ENCODE measurements at places on chromosomes 1 and 21.

DNA sequence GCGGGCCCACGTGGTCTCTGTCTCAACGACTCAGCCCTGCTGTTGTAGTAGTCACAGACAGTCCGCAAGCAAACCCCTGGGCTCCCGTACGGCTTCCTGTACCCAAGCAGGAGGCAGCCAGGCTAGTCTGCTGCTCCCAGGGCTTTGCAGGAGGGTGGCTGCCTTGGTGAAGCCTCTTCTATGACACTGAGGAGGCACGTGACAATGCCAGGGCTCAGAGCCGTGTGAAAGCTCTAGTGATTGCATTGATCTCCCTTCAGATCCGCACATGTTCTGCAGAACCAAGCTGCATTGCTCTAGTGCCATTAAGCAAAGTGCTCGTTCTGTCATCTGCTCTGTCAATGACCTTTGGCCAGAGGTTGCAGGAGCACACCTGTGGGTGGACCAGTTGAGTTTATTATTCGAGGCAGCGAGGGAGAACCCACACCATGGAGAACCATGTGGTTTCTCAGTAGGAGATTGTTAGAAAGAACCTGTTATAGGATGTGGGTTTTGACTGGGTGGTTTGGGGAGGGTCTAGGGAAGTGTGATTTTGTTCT, 18.0 kb downstream of the UMODL1 start:
- DNase-seq = no peak

- DNase-seq = peak; percentile 59
Observed at GRCh38 chr21:27423906-27424595, 457.2 kb upstream of the ADAMTS5 start.

- DNase-seq = no peak
Observed at GRCh38 chr1:243399561-243400155, 143.8 kb downstream of the SDCCAG8 start.

- DNase-seq = no peak
Observed at GRCh38 chr1:76727520-76727919, 139.8 kb upstream of the ST6GALNAC5 start.

DNA sequence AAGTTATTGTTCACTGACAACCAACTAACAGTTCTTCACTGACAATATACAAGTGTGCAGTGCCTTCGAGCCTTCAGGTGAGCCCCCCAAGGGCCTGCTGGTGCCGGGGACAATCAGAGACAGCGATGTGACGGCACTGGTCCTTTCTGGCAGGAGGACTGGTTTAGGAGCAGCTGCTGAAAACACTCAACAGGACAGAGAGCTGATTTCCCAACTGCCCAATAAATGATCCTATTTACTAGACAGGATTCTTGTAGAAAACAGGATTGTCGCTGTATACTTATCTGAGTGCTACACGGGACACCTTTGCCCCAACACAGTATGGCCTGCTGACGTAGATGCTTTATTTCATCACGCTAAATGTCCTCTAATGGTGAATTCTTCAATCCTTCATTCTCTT, 65.4 kb downstream of the TP53BP2 start:
- DNase-seq = no peak

- DNase-seq = peak; percentile 13
Observed at GRCh38 chr1:238404481-238404880, 513.8 kb upstream of the ZP4 start.

DNA sequence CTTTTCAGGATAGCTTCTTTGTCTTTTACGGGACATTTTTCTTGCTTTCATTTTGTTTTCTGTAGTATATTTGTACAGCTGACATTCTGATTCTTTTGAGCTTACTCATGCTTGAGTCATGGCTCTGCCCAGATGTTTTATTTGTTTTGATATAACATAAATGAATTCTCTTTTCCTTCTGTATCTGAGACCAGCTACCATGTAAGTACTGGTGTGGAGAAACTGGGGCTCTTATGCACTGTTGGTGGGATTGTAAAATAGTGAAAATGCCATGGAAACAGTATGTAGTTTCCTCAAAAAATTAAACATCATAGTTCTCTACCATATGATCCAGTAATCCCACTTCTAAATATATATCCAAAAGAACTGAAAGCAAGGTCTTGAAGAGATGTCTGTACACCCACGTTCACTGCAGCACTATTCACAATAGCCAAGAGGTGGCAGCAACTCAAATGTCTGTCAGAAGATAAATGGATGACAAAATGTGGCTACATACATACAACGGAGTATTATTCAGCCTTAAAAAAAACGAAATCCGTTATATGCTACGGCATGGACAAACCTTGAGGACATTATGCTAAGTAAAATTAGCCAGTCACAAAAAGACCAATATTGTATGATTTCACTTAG, 61.4 kb downstream of the EIF2B3 start:
- peak; percentile 78 for DNase-seq

- DNase-seq = no peak
Observed at GRCh38 chr1:22750685-22751051, 40.0 kb downstream of the EPHB2 start.

GRCh38 chr1:59107916-59108315, 189.0 kb upstream of the FGGY start:
- DNase-seq = no peak

DNA sequence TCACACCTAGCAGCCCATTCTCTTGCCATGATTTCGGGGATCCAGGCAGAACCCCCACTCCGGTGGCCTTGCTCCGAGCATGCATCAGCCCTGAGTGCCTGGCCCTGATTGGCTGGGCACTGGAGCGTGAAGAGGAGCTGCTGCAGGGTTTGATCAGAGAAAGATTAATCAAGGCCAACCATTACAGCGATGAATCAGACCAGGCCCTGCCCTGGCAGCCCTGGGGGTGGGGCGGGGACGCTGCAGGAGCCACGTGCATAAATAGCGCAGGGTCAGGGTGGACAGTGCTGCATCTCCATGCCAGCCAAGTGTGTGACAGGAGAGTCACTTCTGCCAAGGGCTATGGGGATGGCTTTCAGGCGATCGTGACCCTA, 3.4 kb upstream of the FAM131C start:
- DNase-seq = peak; percentile 94

GRCh38 chr1:180805316-180805715, 107.4 kb upstream of the KIAA1614 start:
- DNase-seq = no peak

DNA sequence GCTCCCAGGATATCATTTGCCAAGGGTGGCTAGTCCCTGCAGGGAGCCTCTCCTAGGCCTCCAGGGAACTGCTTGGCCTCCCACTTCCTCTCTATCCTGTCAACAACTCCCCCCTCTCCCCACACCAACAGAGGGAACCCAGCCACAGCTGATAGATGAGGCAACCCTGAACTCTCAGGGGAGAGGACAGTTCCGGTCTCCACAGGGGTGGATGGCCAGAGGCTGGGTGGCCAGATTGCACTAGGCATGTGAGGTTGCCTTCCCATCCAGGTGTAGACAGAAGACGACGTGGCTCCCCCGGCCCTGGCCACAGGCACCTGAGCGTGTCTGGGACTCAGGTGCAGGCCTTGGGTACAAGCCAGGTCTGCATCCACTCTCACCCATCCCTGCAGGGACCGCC, 53.3 kb downstream of the TOR1AIP2 start:
- no peak for DNase-seq

GRCh38 chr1:199221371-199222150, 582.7 kb downstream of the PTPRC start:
- DNase-seq = no peak

- DNase-seq = peak; percentile 69
Observed at GRCh38 chr1:167666416-167666815, 36.4 kb downstream of the RCSD1 start.

- DNase-seq = peak; percentile 97
Observed at GRCh38 chr1:233081735-233082134, 131.3 kb downstream of the NTPCR start.

- DNase-seq = no peak
Observed at GRCh38 chr1:226360106-226360746, 47.7 kb downstream of the PARP1 start.

DNA sequence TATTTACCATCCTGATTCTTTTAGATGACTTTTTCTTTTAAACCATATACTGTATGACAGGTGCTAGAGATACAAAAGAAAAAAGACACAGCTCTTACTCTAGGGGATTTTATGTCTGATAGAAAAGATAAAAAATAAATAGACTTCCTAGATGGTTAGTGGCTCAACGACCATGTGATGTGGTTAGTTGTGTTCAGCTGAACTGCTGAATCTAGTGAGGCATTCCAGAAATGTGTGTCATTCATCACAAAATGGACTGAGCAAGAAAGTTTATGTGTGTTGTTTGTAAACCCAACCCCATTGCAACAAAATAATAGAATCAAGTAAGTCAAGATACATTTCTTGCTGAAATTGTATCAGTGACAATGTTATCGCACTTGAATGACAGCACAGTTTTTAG, 205.8 kb upstream of the LYPLAL1 start:
- peak; percentile 87 for DNase-seq

GRCh38 chr1:23799570-23800399, 769 bp downstream of the GALE start:
- peak; percentile 97 for DNase-seq

GRCh38 chr1:61436491-61437120, 288.3 kb downstream of the TM2D1 start:
- DNase-seq = no peak

DNA sequence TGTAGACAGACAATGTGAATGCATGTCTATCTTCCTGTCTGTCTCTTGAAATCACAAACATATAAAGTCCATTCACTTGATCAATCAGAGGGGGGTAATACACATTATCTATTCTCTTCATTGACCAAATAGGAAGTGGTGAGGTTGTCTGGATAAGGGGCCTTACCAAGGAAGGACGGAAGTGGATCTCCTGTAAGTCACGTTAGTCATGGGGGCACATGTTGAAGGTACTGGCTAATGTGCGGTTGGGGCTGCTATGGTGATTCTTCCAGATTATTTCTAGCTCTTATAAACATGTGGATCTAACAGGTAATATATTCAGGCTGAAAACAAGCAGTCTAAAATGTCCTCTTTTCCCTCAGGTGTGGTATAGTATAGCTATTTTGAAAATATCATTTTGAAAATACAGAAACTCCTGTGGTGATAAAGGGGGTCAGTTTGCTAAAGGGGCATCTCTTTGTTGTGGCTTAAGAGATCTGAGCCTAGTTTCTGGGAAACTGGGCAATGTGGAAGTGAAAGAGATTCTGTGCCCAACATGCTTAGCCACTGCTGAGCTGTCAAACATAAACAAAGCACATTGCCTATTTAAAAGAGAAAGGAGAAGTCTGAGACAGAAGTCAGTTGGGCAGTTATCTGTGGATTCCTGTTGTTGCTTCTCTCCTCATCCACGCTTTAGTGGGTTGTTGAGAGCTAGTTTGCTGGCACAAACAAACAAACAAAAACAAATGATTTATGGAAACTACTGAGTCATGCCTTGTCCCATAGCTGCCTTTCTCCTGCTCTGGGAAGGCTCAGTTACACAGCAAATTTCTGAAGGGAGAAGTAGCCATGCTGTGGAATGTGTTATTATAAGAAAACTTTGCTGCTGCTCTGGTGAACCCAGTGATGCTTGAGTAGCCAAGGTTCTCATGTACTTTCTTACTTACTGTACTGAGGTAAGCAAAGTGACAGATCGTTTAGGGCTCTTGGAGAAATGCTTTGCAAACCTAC, 166.9 kb downstream of the HLX start:
- DNase-seq = peak; percentile 69

DNA sequence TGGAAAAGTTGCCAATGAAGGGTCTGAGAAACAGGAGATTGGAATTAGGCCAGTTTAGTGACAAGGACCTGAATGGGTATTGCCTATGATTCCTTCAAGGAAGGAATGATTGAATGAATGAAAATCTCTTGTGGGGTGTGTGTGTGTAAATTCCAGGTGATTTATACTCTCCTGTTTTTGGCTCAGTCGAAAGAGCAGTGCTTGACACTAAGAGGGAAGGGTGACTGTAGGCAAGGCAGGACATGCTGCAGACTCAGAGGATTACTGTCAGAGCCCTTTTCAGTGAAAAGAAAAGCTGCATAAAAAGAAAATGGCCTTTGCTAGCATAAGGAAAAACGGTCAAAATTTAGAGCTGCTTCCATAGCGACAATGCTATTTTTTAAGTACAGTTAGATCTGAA, 30.1 kb downstream of the C1orf21 start:
- no peak for DNase-seq

DNA sequence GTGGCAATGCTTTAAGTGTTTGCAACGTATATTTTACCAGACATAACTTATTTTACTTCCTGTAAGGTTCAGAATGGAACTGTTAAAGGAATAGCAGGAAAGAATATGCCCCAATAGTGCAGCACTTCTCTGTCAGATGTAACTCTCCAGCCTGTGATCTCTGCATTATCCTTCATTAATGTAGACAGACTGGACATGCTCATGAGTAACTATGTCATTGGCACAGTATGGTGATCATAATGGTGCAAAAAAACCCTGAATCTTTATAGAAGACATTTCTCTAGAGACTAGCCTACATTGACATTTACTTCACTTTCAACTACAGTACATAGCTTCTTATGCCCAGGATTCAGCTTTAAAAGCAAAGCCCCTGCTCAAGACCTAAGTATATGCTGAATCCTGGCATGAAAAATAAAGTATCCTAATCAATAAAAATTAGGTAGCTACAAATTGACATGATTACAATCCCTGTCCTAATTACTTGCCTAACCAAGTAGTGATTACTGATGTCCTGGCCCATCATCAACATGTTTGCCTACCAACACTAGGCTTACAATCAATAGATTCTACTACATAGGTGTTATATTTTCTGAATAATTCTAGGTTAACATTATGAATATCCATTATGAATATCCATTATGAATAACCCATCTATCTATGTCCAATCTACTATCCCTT, 13.9 kb downstream of the COX20 start:
- DNase-seq = no peak

GRCh38 chr1:41013796-41014195, 7.7 kb downstream of the SLFNL1 start:
- no peak for DNase-seq

GRCh38 chr1:236492378-236492777, 31.4 kb upstream of the LGALS8 start:
- DNase-seq = no peak

- DNase-seq = no peak
Observed at GRCh38 chr1:2215909-2216766, 12.0 kb upstream of the SKI start.

DNA sequence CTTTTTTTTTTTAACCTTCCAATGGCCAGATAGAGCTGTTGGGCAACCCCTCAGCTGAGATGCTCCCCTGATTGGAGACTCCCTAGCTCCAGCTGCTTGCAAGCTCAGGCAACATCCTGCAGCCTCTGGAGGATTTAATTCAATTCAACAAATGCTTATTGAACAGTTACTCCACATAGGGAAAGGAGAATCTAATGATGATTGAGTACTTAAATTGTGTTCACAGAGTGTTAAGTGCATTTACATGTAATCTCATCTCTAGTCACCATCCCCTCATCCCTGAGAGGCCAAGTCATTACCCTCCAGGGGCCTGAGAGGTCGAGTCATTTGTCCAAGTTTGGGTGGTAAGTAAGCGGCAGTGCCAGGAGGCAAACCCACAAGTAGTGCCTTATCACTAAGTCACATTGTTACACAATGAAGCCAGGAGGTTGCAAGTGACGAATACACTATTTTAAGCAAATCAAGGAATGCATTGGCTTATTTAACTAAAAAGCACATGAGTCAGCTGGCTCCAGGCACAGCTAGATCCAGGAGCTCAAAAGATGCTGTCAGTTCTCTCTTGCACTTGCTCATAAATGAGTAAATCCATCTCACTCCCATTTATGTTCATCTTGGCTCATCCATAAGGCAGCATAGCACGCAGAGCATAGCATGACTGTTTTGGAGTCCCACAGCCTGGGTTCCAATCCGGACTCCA, 64.3 kb downstream of the OPTC start:
- DNase-seq = peak; percentile 100
